ENCODE measurements at places on chromosomes 12 and 14.

DNA sequence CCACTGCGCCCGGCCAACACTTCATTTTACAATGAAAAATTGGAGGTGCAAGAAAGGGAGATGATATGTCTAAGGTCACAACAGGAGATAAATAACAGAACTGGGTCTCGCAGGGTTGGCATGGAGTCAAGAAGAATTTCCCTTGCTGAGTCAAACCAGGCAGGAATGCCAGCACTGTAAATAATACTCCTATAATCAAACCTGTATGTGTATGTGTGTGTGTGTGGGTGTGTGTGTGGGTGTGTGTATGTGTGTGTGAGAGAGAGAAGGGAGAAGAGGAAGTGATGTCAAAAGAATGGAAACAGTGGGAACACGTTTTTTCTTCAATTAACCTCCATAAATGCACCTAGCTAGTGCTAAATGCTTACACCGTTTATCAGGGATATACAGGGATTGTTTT is 70.4 kb downstream of the TMEM116 start:
- no peak for DNase-seq

- no peak for DNase-seq
Observed at GRCh38 chr14:80946187-80946586, 4.6 kb upstream of the CEP128 start.

DNA sequence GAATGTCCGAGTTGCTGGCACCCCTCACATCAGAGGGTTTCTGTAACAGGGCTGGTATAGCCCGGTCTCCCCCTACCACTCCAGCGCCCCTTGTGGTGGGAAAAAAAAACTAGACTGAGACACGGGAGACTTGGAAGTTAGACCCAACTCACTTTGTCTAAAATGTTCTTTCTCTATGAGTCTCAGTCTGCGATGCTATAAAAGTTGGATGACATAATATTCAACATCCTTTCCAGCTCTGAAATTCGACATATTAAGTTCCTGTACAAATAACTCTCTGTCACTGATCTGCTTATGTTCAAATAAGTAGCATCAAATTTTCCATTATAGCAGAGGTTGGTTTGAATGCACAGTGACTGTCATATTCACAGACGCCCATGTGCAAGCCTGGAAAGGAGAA is 25.7 kb upstream of the TC2N start:
- DNase-seq, result no peak

GRCh38 chr14:34650786-34651584 is 21.0 kb upstream of the SNX6 start:
- no peak for DNase-seq

DNA sequence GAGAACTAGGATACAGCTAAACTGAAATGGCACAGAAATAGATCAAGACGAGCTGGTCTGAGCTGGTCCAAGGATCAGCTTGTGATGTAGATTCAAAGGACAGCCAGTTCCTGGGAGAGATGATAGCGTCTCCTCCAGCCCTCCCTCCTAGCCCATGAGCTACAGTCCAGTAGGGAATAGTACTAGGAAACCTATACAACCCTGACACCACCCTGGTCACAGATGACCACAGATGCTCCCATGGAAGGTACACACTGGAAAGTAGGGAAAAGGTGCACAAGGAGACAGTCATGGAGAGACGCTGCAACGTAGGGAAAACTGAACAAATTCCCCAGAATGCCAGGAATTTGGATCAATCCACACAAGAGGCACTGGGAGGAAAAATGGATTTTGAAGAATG is 6.9 kb downstream of the GCH1 start:
- DNase-seq, result no peak

DNA sequence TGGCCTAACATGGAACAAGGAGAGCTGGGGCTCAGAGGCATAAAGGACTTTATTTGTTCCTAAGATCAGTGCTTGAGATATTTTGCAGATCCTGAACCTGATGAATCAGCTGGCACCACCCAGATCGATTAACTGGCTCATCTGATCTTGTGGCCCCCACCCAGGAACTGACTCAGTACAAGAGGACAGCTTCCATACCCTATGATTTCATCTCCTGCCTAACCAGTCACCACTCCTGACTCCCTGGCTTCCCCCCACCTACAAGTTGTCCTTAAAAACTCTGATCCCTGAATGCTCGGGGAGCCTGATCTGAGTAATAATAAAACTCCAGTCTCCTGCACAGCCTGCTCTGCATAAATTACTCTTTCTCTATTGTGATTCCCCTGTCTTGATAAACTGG is 5.1 kb downstream of the C12orf56 start:
- no peak for DNase-seq

GRCh38 chr14:100695423-100695738 is 31.3 kb upstream of the DLK1 start:
- DNase-seq, result no peak

- DNase-seq, result no peak
Observed at GRCh38 chr14:24207104-24207551, 1.6 kb downstream of the TSSK4 start.

Measured in NT2/D1 (cell line).